GM13977 (cell line): ENCODE measurements at places on chromosomes 5 and 9.
A peak's percentile ranks its signal among the peaks of the same experiment; 100 is the strongest.

GRCh38 chr9:35797311-35798109 lies 6.1 kb downstream of the NPR2 start:
- DNase-seq, result no peak

- DNase-seq, result no peak
Measured at GRCh38 chr9:124190761-124191160, 67.0 kb upstream of the NEK6 start.

DNA sequence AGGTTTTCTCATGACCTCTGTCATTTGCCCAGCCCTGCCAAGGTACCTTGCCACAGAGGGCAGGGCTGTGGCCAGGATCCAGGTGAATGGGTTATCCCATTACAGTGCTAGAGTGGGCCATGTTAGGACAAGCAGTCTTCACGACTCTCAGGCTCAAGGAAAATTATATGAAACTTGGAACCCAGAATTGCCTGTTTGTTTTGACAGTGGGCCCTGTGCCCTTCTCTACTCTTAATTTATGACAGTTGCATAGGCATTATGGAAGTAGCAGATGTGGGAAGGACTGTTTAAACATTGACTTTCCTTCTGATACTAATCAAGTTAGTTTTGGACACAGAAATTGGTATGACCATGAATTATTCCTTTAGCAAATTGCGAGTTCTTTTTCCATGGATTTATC lies 41.7 kb downstream of the ITGA2 start:
- DNase-seq, result no peak

DNA sequence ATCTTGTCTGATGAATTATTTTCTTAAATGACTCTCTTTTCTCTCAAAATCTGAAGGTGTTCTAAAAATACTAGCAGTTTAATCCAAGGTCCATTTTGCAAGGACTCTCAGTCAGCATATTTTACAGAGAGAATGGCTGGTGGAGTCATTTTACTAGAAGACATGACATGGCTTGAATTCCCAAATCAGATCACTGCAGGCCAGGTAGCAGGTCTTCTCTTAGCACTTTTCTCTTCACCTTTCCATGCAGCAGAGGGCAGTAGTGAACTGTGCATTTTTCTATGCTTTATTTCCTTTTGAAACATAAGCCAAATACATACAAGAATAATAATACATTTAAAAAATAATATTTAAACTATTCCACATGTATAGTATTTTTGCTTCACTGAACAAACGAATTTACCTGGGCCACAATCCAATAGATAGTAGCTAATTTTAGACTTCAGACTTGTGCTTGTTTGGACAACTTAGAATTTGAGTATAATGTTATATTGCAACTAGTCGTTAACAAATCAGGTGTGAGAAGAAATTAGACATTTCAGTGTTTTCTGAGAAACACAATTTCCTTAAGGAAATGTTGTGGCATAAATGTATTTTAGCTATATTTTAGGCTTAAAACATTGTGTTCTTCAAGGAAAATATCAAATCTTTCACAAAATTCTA lies 289.4 kb upstream of the DAB2 start:
- peak; percentile 28 for DNase-seq

DNA sequence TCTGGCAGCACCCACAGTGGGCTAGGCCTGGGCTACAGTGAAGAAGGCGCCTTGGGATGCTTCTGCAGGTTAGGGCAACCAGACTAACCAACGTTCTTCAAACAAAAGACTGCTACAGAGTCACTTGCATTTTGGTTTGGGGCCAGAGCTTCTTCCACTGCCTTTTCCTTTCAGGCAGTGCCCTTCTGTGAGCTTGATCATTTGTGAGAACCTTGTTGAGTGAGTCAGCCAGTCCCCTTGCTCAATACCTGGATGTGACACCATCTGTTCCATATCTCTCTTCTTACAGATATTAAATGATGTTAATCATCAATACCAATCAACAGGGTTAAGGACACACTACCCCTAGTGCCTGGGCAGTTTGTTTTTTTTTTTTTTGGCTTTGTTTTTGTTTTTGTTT lies 46.5 kb upstream of the VDAC1 start:
- DNase-seq, result no peak

DNA sequence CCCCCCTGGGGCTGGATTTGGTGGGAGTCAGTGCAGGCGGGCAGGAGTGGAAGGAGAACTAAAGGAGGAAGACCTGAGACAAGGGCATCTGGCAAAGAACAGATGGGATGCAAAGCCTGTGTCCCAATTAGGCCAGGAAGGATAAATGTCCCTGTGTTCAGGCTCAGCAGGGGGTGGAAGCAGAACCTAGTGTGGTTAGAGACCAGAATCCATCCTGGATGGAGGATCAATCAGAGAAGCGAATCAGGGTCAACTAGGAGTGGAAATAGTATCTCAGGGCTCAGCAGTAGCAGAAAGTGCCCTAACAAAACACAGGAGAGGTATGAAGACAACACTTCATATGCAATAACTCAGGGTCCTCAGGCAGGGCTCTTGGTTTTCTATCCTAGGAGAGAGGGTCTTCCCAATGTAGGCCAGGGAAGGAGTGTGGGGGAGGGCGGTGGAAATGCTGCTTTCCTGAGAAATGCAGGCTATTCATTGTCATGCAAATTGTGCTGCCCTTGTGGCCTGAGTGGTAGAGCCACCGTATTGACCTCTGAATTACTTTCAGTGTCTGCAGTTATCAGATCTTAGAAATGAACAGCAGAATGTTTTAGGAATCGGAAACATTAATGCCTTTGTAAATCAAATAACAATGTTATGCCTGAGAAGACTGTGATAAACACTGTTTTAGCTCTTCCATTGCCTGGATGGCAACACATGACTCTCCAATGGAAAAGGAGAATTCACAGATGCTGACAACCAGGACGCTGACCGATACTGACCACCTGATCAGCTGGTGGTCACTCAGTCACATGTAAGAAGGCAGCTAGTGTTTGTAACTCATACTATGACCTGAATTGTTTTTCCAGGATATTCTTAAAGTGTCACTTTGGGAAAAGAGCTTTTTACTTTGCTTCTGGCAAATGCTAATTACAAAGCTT lies 323.6 kb downstream of the SEMA5A start:
- DNase-seq, result no peak

- no peak for DNase-seq
Measured at GRCh38 chr9:5688109-5688508, 59.2 kb downstream of the RIC1 start.

GRCh38 chr9:8845376-8845775 lies 1045.8 kb upstream of the DMAC1 start:
- no peak for DNase-seq

- DNase-seq, result no peak
Measured at GRCh38 chr9:7676609-7677156, 122.9 kb downstream of the DMAC1 start.

GRCh38 chr9:2338777-2339365 lies 282.7 kb upstream of the VLDLR start:
- no peak for DNase-seq

DNA sequence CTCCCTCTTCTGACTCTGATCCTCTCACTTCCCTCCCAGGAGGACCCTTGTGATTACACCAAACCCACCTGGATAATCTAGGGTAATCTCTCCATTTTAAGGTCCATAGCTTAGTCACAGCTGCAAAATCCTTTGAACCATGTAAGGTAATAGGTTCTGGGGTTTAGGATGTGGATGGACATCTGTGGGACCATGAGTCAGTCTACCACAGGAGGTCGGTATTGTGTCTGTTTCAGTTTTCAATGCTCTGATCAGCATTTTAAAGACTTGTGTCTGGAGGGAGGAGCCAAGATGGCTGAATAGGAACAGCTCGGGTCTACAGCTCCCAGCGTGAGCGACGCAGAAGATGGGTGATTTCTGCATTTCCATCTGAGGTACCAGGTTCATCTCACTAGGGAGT lies 112.6 kb downstream of the CAVIN4 start:
- no peak for DNase-seq

DNA sequence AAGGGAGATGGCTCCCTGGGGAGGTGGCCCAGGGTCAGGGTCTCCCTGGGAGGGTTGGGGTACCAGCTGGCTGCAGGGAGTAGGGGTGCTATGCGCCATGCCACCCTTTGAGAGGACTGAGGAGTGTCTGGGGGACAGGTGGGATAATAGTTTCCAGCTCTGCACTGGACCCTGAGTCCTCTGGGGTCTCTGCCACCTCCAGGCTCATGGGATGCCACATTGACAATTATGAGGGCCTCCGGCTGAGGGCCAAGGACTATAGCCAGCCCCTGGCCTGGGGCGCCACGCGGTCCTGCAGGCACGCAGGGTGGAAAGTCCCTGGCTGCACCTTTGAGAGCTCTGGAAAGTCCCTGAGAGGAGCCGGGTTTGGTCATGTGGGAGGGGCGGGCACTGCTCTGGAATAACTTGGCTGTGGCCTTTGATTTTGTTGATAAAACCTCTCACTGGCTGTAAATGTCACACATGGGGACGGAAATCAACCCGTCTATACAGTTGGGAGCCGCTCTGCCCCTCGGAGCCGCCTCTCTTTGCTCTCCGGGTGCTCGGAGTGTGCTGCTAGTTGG lies 16.0 kb downstream of the TRAF2 start:
- peak; percentile 93 for DNase-seq

- DNase-seq, result no peak
Measured at GRCh38 chr5:135242021-135242865, 156.8 kb downstream of the MACROH2A1 start.

GRCh38 chr5:117333011-117333410 lies 758.4 kb upstream of the SEMA6A start:
- no peak for DNase-seq

DNA sequence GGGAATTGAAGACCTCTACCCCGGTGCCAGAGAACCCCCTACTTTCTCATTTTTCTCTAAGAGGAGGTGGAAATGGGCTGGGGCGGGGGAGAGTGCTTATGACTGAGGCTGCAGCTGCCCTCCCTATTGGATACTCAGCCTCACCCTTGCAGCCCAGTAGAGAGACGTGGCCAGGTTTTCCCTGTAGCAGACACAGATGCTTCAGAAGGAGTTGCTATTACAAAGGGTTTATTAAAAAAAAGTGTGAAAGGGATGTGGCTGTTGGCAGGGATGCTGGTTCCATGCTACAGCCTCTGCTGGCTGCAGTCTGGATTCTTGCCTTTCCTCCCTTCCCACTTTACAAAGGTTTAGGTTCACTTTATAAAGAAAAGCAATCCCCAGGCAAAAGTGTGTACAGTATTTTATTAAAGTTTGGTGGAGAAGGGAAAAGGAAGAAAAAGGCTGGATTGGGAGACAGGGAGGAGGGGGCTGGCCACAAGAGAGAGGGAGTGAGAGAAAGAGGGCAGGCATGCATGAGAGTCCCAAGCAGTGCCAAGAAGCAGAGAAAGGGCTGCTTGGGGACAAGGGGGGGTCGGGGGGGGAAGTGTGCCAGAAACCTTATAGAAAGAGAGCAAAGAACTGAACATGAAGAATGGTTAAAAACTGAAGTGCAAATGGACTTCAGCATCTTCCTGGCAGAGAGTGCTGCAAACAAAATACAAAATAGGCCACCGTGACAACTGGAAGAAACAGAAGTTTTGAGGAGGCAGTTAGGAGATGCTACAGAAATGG lies 29.5 kb upstream of the NFIB start:
- no peak for DNase-seq

- DNase-seq, result no peak
Measured at GRCh38 chr5:30099634-30100033, 1093.9 kb upstream of the CDH6 start.

- DNase-seq, result no peak
Measured at GRCh38 chr5:88281322-88281721, 12.7 kb upstream of the TMEM161B start.

GRCh38 chr5:167861129-167861927 lies 430.1 kb upstream of the WWC1 start:
- DNase-seq, result no peak

DNA sequence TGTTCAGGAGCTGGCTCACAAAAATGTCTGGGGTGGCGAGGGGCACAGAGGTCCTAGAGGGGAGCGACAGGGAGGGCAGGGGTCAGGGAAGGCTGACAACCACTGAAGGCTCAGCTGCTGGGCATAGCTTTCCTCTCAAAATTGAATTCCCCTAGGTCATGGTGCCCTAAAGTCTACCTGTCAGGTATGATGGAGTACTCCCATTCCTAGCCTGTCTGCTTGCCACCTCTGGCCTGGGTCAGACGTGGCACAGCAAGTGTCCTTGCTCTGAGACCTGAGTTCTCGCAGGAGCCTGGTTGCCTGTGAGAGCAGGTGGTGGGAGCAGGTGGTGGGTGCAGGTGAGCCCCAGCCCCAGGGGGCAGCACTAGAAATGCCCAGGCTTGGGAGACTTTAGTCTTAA lies 175.4 kb downstream of the PJA2 start:
- no peak for DNase-seq

GRCh38 chr5:82749461-82749820 lies 327.8 kb downstream of the TMEM167A start:
- no peak for DNase-seq

DNA sequence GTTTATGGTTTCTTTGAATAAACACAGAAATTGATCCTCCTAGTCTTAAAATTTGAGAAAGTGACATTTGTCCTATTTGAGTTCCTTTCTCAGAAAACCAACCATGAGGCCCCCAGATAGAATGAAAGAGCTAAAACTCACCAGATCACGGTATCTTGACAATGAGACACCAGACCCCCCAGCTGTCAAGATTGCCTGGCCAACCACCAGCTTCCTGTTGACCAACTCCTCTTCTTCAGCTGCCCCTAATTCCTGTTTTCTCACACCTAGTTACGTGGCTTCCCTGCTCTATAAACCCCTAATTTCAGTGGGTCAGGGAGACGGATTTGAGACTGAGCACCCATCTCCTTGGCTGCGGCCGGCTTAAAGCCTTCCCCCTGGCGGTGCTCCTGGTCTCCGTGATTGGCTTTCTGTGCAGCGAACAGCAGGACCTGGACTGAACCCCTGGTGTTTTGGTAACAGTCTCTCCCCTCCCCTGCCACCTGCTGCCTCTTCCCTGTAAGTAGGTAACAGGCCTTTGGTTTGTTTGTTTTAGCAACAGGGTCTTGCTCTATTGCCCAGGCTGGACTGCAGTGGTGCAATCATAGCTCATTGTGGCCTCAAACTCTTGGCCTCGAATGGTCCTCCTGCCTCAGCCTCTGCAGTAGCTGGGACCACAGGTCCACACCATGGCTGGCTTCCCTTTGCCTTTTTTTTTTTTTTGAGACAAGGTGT lies 4.8 kb upstream of the ENTPD2 start:
- no peak for DNase-seq

GRCh38 chr5:139862803-139863202 lies 67.2 kb downstream of the PSD2 start:
- no peak for DNase-seq

GRCh38 chr9:127899128-127899943 lies at the start of gene ST6GALNAC6:
ST6GALNAC6 (minus strand) TSS chr9:127899603; CDS start chr9:127897981, 1,622 bp downstream.
- DNase-seq, result peak; percentile 95

DNA sequence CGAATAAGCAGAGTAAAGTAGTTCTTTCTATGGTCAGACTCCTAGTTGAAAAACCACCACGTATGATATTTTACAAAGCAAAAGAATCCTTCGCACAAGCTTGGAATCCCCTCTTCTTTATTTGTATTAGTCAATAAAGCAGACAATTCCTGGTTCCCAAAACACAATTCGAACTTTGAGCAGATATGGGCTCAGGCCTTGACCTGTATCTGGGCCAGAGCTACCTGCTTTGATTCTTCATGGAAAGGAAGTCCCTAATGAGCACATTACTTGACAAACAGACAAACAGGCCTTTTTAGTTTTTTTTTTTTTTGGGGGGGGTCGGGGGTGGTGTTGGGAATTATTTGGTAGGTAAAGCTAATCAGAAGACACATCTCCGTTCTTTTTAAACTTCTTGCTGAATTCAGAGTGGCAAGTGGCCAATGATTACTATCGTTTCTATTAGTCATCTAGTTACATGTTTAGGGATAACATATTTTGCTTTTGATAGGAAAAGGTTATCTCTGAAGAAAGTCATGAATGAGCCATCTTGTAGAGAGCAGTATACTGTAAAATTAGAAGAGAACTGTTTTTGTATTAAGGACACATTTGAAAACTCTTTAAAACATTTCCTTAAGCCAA lies 116.6 kb upstream of the HMHB1 start:
- no peak for DNase-seq
